ENCODE measurements at places on chromosomes 16 and 17.

DNA sequence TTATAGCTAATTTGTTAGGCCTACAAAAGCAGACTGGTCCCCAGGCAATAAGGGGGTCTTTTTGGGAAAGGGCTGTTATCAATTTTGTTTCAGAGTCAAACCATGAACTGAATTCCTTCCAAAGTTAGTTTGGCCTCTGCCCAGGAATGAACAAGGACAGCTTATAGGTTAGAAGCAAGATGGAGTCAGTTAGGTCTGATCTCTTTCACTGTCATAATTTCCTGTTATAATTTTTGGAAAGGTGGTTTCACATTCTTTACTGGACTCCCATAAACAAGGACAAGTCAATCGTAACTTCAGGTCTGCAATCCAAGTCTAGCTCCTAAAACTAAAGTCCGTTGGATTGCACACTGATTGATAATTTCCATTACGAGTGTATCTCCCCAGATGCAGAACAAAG is 30.1 kb upstream of the SHCBP1 start:
- no peak for DNase-seq

DNA sequence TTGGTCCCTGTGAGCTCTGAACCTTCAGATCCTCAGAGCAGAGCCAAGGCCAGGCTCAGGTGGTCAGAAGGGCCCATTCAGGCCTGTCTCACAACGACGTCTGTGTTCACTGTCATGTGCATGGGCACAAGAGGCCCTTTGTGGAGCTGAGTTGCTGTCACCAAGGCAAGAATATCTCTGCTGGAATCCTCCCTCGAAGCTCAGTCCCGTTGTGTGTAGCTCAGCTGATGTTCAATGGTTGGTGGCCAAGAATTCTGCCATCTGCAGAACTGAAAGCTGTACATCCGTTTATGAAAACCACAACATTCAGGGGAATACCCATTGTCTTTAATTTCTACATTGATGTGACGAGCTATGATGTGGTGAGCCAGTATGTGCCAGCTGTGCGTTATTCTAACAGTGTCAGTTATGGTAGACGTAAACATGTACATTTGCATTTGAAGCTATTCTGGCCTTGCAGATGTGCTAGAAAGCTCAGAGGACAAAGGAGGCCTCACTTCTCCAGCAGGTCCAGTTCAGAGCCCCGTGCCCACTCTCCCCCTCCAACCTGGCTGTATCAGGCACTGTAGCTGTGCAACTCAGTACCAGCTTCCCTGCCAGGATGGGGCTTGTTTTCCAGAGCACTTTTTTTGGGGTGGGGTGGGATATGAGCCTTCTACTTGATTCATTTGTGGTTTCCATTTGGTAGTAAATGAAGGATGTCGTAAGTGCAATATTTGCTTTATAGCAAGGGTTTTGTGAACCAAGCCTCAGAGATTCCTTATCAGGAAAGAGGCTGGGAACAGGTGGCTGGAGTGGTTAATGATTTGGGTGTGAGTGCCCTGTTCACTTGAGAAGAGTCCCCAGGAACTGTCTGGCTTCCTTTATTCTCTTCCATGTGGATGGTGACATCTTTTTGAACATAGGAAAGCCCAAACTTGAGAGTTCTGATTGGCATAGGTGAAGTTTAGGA is 56.1 kb downstream of the B9D1 start:
- DNase-seq: peak; percentile 89

DNA sequence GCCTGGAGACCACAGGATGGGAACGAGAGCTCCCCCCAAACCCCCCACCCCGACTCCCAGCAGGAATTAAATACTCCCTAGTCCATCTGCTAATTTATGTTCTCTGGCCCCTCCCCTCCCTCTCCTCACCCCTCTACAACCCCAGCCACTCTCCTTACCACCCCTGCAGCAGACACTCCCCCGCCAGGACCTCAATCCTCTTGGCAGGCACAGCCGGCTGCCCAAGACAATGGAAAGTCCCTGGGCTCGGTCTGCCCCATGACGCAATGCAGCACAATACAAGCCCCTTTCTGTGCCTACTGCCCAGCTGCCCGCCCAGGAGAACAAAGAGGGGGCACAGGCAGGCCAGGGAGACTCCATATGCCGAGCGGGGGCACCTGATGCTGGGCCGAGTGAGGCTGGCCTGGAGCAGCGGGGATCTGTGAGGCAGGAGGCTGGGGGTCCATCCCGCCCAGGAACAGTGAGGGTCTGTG is 30.3 kb upstream of the CDC42EP4 start:
- DNase-seq: peak; percentile 37

- DNase-seq: no peak
These were observed 2.0 kb downstream of the ADAT1 start for GRCh38 chr16:75621170-75621477.

DNA sequence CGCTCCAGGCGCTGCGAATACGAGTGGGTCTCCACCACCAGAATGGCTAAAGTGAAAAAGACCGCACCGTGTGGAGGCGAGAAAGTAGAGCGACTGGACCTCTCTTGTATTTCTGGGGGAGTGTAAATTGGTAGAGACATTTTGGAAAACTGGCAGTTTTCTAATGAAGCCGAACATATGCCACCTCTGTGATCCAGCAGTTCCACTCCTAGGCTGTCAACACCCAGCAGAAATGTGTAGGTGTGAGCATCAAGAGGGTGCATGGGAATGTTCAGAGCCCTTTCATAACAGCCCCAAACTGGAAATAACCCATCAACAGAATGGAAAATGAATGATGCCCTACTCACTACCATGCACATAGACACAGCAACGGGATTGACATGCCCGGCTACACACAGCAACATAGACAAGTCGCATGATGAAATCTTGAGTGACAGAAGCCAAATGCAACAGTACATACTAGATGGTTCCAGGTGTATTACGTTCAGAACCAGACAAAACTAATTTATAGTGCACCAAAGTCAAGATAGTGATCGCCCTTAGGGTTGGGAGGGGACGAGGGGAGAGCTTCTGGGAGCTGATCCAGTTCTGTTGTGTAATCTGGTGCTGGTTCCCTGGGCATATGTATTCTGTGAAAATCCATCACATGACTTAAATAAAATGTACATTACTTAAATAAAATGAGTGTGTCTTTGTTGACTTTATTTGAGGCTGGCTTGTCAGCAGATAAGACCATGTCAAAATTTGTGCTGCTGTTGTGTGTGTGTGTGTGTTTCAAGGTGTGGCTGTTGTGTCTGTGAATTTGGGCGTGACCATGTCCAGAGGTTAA is 877 bp upstream of the BCL7C start:
- no peak for DNase-seq

DNA sequence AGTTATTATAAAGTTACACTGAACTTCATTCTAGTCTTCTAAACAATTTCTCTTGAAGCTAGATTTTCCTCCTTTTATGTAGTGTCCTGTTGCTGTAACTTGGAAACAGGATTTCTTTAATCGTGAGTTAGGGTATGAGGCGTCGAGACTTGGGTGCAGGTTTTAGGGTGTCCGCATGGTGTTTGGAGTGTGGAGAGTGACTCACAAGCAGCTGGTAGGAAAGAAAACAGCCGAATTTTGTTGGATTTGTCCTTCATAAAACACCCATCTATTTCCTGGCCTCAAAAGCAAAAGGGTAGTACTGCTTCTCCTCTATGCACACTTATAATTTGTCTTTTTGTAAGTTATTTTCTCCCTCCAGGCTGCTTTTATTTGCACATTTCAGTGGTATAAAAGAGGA is 1.6 kb downstream of the RPTOR start:
- no peak for DNase-seq

- no peak for DNase-seq
These were observed 5.1 kb downstream of the HLF start for GRCh38 chr17:55269894-55270293.

GRCh38 chr17:611202-611601 is 103.4 kb downstream of the VPS53 start:
- DNase-seq: peak; percentile 92

GRCh38 chr17:18323007-18323406 is 7.9 kb downstream of the SMCR8 start:
- no peak for DNase-seq

GRCh38 chr17:45852535-45853297 is 8.0 kb downstream of the SPPL2C start:
- peak; percentile 15 for DNase-seq

DNA sequence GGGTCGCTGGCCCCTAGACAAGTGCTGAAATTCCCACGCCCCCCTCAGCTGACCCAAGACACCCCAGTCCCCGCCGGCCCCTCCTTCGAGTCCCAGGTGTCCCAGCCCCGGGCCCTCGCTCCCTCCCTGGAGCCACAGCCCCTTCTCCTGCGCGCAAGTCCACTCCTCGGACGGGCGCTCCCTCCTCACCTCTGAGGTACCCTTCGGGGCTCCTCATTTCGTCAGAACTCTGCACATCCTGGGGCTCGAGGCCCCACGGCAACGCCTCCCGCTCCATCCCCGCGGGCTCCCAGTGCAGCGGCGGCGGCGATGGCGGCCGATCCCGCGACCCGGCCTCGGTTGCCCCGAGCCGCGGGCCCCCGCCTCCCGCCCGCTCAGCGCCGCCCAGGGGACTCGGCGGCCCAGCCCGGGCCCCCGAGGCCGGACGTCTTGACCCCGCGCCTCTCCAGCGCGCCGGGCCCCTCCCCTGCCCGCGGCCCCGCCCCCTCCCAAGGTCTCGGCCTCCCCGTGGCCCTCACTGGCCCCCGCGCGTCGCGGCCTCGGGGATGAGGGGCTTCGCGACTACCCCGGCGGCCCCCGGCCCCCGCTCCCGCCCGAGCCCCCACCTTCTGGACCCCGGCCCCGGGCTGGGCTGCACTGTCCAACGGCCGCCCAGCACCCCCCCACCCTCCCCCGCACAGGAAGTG is at the start of gene ZNF768:
Gene ZNF768, minus strand, starts transcription at position 430 of the 686 bp plus-strand sequence. Its CDS starts 153 bp downstream, at position 277.
- peak; percentile 6 for DNase-seq

DNA sequence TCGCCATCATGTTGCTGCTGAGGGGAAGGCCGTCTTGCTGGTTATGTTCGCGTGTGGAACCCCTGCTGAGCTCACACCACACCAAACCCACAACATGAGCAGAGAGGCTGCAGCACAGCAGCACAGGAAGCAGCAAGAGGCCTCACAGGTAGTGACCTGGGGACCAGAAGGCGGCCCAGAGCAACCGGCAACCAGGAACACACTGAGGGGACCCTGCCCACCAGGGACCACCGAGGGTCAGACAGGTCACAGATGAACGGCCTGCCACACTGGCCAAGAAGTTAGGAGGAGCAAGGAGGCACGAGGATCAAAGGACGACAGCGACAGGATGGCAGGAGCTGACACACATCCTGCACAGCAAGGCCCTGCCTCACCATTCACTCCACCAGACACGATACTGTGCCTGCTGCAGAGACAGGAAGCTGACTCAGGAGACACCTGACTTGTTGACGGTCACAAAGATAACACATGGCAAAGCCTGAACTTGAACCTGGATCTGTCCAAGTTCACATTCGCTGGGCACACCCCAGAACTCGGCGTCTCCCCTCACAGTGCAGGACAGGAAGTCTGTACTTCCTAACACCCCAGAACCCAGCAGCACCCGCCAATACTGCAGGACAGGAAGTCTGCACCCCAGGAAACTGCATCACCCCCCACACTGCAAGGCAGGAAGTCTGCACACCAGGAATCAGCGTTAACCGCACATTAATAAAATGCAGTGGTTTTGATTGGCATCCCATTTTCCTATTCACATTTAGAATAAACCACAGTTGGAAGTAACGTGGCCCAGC is 98.5 kb downstream of the ZNF778 start:
- peak; percentile 72 for DNase-seq

DNA sequence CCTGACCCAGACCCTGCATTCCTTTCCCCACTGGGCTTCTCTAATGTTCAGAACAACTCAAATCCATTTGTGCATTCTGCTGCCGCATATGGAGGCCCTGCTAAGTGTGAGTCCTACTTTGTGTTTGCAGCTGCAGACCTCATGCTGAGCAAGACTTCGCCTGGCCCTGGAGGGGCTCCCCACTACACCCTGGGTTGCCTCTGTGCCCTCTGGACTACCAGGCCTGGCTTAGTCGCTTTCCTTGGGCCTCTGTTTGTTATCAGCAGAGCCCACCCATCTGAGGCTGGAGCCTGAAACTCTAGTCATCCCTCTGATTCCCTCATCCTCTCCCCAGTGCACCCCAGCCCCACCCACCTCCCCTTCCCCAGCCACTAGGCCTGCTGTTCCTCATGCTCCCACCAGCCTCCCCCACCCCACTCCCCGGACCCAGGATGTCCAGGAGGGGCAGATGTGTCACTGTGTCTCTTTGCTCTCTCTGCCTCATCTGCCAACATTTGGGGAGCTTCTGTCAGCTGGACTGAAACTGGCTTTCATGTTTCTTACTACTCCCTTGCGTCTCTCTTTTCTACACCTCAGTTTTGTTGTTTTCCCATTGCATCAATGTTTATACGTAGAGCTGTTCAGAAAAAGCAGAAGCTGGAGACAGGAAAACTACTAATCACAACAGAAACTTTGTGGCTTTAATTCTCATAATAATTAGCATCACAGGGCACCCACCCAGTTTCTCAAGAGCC is 17.9 kb upstream of the CD300E start:
- peak; percentile 93 for DNase-seq

DNA sequence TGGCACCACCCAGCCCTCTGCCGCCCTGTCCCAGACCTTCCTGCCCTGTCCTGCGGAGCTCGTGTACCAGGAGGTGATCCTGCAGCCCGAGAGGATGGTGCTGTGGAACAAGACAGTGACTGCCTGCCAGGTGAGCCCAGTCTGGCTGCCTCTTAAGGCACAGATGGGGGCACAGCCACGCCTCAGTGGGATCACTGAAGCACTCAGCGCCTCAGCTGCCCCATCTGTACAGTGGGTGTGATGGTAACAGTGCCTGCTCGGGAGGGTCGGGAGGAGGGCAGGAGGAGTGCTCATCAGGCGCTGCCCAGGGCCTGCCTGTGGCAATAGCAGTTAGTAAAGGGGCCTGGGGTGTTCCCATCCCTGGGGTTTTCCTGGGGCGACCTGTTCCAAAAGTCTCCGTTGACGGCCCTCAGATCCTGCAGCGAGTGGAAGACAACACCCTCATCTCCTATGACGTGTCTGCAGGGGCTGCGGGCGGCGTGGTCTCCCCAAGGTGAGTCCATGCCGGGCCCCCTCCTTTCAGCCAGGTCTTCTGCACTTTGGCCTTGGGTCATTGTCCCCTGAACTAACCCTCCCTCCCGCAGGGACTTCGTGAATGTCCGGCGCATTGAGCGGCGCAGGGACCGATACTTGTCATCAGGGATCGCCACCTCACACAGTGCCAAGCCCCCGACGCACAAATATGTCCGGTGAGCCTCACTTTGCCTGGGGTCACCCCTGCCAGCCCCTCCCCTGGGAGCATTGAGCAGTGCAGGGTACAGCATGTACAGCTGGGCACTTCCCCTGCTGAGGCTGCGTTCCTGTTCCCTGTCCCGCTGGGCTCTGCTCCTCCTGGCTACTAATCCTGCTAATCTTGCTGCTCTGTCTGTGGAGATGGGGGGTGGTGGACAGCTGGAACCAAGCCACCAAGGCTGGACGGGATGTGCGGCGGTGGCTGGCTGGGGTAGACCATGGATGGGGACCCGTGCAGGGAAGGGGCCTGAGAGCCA is 4.5 kb upstream of the TCAP start:
- no peak for DNase-seq

GRCh38 chr16:50305441-50306061 is 39.2 kb downstream of the ADCY7 start:
- no peak for DNase-seq

DNA sequence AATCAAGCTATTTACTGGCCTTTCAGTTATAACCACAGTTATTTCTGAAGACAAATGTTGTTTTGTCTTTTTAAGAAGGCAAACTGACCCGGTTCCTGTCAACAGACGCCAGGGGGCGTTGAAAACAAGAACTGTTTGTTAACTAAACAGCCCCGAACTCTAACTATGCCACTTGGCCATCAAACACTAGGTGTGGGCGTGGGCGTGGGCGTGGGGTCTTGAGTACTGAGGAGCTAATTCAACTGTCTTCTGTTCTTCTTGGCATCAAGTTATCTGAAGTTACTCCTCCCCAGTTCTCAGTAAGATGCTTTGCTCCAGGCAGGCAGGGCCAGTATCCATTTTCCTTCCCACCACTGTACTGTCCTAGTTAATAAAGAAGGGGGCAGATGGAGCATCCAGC is 63.3 kb upstream of the MTMR4 start:
- peak; percentile 34 for DNase-seq

Data from CD14-positive monocyte (primary cell).